ENCODE measurements at places on chromosomes 2 and 18. TPM values are rescaled to one million over a fixed set of nuclear protein-coding genes. Genes with fewer than 3 reads are reported as not detected.

The SDC1 gene
- total RNA-seq: 2.3 TPM

The AMER3 gene
- total RNA-seq: 0.27 TPM

The SH3BP4 gene
- total RNA-seq: 63.0 TPM

GRCh38 chr2:42907835-42908234, 115.5 kb upstream of the HAAO start:
- no peak for ATAC-seq

GRCh38 chr2:32752205-32752604, 124.4 kb downstream of the TTC27 start:
- ATAC-seq: no peak

GRCh38 chr2:96832754-96833507, 10.9 kb downstream of the ANKRD23 start:
- peak; percentile 38 for ATAC-seq

- peak; percentile 35 for ATAC-seq
Measured at GRCh38 chr18:58847383-58848071, 17.1 kb upstream of the ZNF532 start.

DNA sequence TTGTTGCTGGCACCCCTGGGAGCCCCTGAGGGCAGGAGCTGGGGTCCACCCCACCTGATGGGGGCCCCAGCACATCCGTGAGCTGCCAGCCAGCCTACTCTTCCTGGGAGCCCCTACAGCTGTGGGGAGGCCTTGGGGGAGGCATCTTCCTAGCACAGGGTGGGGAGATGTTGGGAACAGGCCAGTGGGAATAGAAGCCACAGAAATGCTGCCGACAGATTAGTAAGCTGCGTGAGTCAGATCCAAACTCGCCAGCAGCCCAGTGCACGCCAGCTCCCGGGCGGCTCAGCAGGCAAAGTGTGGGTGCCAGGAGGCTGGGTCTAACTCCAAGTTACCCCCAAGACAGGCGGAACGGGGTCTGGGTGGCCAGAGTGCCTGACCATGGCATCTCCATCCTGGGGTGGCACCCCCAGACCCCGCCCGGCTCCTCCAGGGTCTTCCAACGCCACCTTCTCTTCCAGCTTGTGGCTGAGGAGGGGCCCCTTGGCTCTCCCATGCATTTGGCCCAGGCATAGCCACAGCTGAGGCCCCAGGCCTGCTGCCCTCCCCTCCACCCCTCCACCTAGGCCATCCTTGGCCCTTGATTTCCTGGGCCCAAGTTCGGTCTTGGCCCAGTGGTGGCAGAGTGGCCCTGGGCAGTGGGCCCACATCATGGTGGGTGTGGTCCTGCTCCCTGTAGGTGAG, 15.3 kb downstream of the CROCC2 start:
- peak; percentile 63 for ATAC-seq

The KCNIP3 gene
- total RNA-seq: 21.8 TPM

The SERPINB13 gene
- total RNA-seq: 7.0 TPM

DNA sequence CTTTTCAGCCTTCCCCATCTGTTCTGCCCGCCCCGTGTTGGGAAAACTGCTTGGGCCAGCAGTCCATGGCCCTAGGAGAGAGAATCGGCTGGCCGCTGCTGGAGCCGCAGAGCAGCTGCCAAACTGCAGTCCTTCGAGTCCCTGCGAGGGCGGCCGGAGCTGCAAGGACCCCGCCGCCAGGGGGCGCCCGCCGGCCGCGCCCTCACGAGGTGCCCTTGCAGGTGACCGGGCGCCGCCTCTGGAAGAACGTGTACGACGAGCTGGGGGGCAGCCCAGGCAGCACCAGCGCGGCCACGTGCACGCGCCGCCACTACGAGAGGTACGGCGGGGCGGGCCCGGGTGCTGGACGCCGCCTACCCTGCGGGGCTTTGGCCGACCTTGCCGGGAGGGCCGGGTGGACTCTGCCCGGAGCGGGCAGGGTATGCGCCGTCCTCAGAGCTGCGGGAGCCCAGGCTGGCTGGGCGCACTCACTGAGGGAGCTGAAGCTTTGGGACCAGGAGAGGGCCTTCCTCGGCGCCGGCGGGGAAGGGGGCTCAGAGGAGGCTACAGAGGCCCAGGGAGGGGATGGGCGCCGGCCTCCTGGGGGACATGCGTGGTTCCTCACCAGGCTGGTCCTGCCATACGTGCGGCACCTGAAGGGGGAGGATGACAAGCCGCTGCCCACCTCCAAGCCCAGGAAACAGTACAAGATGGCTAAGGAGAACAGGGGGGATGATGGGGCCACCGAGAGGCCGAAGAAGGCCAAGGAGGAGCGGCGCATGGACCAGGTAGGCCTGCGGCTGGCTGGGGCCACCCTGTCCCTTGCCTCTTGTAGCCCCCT, 13.6 kb downstream of the ARID5A start:
- peak; percentile 3 for ATAC-seq

- ATAC-seq: no peak
Measured at GRCh38 chr18:79064228-79064627, 5.0 kb upstream of the ATP9B start.

GRCh38 chr2:134630504-134631159, 88.2 kb downstream of the TMEM163 start:
- ATAC-seq: no peak

GRCh38 chr2:182548031-182548950, 121.5 kb upstream of the PDE1A start:
- no peak for ATAC-seq

GRCh38 chr2:239445771-239446524, 45.1 kb upstream of the HDAC4 start:
- ATAC-seq: no peak

The ZNF516 gene
- total RNA-seq: 43.8 TPM

DNA sequence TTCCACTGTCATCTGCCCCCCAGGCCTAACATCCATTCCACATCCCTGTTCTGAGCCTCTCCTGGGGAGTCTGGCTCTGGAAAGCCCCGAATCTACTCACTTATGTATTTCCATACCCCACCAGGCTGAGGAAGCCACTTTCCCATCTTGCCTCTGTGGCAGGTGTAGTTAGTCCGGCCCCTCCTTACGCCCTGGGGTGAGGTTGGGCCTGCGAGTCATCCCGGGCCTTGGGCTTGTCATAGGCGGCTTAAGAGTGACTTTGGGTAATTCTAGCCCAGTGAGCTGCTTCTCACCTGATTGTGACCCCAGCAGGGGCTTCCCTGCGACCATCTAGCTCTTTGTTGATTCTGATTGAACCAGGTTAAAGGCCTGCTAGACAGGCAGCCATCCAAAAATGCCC, 21.1 kb downstream of the PCARE start:
- ATAC-seq: no peak

The PSMD14 gene
- total RNA-seq: 38.0 TPM

GRCh38 chr2:37457401-37457901, 113.0 kb downstream of the QPCT start:
- ATAC-seq: no peak

DNA sequence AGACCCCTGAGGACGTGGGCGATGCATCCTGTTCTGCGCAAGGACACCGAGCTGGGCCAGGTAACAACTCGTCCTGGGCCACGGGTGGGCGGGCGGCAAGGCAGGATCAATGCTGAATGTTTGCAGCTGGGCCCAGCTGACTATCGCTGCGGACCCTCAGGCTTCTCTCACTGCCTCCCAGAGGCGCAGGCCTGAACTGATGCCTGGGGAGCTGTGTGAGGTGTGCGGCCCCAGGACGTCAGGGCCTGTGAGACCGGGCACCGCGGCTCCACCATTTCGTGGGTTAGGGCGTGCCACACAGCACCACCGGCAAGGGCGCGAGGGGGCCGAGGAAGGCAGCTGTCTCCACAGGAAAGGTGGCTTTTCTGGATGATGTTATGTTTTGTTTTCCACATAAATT, 307.4 kb downstream of the NDUFA10 start:
- no peak for ATAC-seq

- ATAC-seq: no peak
Measured at GRCh38 chr2:126720638-126721037, 64.7 kb downstream of the GYPC start.

GRCh38 chr2:238313289-238313990, 6.9 kb upstream of the TRAF3IP1 start:
- no peak for ATAC-seq

DNA sequence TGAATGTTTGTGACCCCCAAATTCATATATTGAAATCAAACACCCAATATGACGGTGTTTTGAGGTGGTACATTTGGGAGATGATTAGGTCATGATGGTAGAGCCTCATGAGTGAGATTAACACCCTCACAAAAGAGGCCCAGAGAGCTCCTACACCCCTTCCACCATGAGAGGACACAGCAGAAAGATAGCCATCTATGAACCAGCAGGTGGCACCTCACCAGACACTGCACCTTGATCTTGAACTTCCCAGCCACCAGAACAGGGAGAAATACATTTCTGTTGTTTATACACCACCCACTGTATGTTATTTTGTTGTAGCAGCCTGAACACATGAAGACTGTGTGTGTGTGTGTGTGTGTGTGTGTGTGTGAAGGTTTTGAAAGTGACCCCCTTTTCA, 58.1 kb downstream of the ST3GAL5 start:
- no peak for ATAC-seq

The ARHGAP25 gene
- 7.3 TPM for total RNA-seq

DNA sequence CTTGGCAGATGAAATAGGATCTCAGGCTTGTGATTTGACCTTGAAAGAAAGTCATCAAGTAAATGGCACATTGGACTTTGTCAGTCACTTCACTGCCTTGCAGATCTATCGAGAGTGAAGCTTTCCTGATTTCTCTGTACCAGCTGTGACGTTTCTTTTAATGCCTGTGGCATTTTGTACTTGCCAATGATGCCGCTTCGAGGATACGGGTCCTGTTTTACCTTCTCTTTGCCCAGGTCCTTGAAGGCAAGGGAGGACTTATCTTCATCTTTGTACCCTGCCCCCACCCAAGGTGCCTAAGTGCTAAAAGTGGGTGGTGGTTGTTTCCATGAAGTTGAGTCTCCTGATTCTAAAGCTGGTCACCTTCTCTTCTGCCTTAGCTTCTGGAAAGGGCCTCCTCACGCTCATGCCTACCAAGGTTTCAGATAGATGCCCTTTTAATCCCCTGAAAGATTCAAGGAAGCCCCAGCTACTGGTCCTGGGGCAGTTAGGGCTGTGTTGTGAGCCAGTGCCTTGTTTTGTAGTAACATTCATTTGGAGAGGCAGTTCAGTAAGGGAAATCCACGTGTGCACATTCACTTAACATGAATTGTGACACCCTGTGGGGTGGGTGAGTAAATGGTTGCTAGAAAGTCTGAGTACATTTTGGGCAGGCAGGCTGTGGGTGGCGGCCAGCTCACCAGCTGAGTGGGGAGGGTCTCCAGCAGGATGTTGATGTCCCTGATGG, 6.1 kb downstream of the LBH start:
- ATAC-seq: no peak

The ZNF519 gene
- 4.3 TPM for total RNA-seq

GRCh38 chr2:191029280-191029950, 15.4 kb upstream of the STAT1 start:
- no peak for ATAC-seq

The MYO1B gene
- total RNA-seq: 17.3 TPM

The OXER1 gene
- total RNA-seq: 0.37 TPM

DNA sequence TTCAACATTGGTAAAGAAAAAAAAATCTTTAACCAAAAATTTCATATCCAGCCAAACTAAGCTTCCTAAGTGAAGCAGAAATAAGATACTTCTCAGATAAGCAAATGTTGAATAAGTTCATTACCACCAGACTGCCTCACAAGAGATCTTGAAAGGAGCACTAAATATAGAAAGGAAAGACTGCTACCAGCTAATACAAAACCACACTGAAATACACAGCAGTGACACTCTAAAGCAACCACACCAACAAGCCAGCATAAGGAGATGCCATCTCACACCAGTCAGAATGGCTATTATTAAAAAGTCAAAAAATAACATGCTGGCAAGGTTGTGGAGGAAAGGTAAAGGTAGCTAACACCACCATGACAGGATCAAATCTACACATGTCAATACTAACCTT, 74.0 kb upstream of the LHCGR start:
- no peak for ATAC-seq

The REEP1 gene
- 65.7 TPM for total RNA-seq

The SFXN5 gene
- total RNA-seq: 11.8 TPM

- ATAC-seq: no peak
Measured at GRCh38 chr2:105248316-105249070, 7.0 kb downstream of the GPR45 start.

DNA sequence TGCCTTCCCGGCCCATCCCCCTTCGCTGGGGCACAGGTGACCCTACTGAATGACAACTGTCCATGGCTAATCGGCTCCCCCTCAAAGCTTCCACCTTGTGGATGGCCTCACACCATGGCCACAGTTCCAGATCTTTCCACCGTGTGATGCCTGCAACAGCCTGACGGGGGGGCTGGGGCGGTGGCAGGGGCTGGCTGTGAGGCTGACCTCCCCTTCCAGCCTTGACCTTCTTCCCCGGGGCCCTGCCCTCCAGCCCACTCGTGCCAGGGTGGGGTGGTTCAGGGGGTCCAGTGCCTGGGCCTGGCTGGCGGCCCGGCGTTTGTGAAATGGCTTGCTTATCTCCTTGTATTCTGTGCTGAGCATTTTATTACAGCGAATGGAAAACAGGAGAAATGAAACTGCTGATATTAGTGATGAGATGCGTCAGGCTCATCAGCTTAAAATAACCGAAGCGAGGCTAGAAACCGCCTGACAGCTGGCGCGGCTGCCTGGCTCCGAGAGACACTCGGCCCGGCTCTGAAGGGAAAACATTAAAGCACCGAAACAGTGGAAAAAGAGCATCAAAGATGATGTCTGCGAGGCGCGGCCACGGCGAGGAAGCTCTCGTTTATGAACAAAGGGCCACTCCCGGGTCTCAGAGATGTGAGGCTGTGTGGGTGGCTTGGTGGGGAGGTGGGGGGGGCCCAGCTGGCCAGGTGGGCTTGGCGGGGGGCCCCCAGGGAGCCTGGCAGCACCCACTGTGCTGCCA, 916 bp upstream of the PDCD1 start:
- ATAC-seq: peak; percentile 61

DNA sequence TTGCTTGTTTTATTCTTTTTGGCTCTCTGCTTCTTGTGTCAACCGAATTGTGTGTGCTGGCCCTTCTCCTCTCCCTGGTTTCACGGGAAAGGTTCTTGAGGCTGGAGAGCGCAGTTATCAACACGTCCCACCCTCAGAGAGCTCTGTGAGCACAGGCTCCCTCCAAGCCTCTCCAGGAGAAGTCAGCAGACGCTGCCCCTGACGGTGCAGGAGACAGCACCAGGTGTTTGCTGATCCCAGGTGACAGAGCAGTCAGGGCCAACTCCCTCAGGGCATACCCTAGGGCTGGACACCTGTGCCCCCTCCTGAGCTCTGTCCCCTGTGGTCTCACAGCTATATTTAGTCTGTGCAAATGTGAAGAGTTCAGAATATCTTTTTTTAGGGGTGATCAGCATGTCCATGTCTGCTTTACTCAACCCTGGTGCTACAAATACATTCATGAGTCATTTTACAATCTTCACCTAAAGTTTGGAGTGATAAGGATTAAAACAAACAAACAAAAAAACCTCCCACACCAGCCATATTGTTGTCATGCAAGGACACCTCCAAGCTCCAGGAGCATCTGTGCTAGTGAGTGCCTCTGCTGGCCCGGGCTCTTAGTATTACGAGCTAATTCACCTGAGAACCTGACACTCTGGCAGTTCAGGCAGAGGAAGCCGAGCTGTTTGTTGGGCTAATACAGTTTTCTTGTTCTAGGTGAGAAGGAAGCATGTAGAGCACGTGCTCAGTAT, 65.9 kb upstream of the TMEM200C start:
- no peak for ATAC-seq

The PLEKHH2 gene
- 18.9 TPM for total RNA-seq

- ATAC-seq: no peak
Measured at GRCh38 chr2:147320146-147320545, 524.7 kb upstream of the ACVR2A start.
